AG09309 (cell line): ENCODE measurements at places on chromosomes 12 and 14.

DNA sequence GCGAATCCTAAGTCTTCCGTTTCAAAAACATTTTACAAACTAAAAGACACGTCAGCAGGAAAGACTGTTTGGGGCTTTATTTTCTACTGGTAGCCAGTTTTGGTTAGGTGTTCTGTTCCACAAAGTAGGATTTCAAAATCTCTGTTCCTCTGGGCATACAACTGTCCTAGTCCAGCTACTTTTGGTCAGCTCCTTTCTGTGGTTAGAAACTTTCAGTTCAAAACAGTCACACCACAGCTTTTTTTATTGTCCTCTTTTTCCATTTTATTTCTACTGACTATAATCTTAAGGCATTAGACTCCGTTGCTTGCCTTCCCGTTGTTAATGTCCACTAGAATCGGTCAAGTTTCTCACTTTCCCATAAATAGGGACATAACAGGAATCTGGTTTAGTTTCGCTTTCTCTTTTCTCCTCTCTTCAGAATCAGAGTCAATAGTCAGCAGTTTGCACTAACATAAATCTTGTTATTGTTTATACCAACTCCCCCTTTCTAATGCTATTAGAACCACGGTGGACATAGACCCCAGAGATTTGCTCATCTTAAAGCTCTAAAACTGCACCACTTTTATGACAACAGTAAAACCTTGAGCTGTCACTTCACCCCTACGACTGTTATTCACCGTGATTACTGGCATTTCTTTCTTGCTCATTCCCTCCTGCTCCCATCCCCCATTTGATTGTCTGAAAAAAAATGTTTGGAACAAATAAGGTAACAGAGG, 41.5 kb upstream of the NPAS3 start:
- DNase-seq = peak; percentile 7

GRCh38 chr14:35404449-35405303, at the start of gene NFKBIA:
Gene NFKBIA, minus strand, starts transcription at chr14:35404749. Its CDS starts 105 bp downstream, at chr14:35404644.
- no peak for DNase-seq

GRCh38 chr12:48780381-48781025, 8.4 kb downstream of the ADCY6 start:
- no peak for DNase-seq

GRCh38 chr14:51609955-51610283, 41.8 kb upstream of the FRMD6 start:
- no peak for DNase-seq

DNA sequence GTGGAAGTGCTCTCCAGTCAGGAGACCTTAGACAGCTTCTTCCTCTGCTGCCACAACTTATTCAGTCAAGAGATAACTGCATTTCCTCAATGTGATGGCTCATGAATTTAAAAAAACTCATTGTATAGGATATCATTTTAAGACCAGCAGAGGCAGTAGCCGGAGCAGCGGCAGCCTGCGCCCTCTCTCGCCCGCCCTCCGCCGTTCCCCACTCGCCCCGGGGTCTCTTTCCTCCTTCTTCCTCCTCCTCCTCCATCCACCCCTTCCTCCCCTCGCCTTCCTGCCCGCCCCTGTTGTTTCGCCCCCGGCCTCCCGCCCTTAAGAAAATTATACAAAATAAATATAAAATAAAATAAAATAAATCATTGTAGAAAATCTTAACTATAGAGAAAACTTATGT, 687.6 kb downstream of the FLRT2 start:
- no peak for DNase-seq

DNA sequence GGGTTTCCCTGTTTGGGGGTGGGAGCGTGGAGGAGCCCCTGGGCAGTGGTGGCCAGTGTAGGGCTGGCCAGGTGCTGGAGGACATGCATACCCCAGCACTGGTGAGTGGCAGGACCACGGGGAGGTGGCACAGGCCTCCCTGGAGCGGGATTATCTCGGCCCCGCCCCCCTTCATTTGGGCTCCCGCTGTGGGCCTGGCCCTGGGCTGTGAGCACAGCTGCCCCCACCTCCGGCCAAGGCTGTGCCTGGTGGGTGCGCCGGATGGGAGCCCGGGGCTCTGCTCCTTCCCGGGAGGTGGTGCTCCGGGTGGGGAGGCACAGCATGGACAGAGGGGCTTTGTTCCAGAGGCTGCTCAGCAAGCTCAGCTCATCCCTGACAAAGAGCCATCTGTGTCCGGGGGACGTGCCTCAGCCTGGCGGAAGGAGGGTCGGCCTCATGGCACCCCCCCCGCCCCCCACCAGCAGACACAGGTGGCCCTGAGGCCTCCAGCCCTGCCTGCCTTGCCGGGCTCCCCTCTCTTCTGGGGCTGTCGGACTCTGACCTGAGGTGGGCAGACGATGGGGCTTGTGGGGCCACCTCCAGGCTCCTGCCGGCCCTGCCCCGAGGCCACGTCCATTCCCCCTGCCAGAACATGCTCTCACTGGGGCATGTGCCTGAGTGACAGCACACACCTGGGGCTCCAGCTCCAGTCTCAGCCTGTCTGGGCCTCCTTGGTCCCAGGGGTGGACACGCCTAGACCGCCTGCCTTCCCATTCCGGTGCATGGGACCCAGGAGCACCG, 8.4 kb downstream of the TEDC1 start:
- no peak for DNase-seq

DNA sequence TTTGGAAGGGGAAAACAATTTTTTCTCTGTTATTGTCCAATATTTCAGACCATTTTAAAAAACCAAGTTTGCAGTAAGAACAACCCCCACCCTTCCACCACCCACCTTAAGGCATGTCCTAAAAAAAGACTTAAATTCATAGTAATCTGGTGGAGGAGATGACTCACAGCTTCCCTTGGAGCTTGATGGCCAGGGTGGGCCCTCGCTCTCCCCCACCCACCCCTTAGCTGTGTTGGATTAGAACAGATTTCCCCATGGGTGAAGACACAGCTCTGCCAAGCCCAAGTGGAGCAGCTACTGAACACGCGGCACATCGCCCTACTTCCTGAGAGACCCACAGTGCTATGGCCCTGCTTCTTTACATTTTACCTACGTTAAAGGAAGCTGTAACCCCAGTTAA, 140.3 kb downstream of the GCH1 start:
- DNase-seq = no peak

DNA sequence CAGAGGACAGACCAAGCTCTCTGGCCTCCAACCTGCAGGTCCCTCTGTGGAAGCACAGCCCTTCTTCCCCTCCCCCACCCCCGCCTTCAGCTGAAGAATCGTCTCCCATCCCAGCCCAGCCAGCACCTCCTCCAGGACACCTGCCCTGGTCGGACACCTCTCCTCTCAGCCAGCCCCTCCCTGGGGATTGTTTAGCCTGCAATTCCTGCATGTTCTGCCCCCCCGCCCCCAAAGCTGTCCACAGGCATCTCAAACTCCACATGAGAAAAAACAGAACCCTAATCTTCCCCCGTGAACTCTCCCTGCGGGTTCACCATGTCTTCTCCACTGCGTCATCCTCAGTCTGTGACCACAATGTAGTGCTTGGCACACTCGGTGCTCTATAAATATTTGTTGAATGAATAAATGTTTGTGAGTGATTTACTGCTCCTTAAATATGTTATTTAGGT, 24.1 kb downstream of the PRIMA1 start:
- DNase-seq = no peak

DNA sequence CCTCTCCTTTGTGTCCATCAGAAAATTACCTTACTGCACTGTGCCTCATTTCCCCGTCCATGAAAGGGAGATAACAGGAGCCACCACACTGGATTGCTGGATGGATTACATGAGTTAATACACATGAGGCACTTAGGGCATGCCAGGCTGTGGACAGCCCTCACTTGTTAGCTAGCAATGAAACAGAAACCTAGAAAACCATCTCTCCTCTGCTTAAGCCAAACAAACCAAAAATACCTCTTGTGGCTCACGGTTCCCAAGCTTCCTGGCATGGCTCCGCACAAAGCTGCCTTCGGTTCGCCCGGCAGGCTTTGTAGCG, 660 bp upstream of the HCFC2 start:
- no peak for DNase-seq

GRCh38 chr12:109729371-109729781, 15.8 kb downstream of the FAM222A start:
- DNase-seq = no peak
